ENCODE measurements at places on chromosomes 2 and 18. TPM values are rescaled to one million over a fixed set of nuclear protein-coding genes. Genes with fewer than 3 reads are reported as not detected.

Gene IL1F10
- not detected for total RNA-seq

Gene UGT1A3
- total RNA-seq = not detected

Gene CFAP65
- total RNA-seq = not detected

Gene INHA
- total RNA-seq = 0.65 TPM

Gene RPRM
- not detected for total RNA-seq

Gene KHK
- total RNA-seq = 0.63 TPM

Gene TUBA4B
- total RNA-seq = not detected

Gene SUMO1
- 176 TPM for total RNA-seq

Gene ZNF804A
- 16.8 TPM for total RNA-seq

Gene NDC80
- total RNA-seq = 77.5 TPM

Gene UGT1A9
- total RNA-seq = not detected

Data from SJCRH30 (cell line).